Mesothelial cell of epicardium (in vitro differentiated cells): ENCODE measurements at places on chromosomes 11 and 22. TPM values are rescaled to one million over a fixed set of nuclear protein-coding genes. Genes with fewer than 3 reads are reported as not detected.

GRCh38 chr11:59212744-59213631 lies at the start of gene MPEG1:
Gene MPEG1, minus strand, starts transcription at chr11:59212927. Its CDS starts 62 bp downstream, at chr11:59212865.
- no peak within 1 kb of the TSS for H3K4me3 ChIP-seq
- H3K27me3 ChIP-seq = no peaks in the 10 kb centered on the region
- H3K36me3 ChIP-seq = no peaks in the 10 kb centered on the region
- H3K4me1 ChIP-seq = no peaks in the 10 kb centered on the region
- DNase-seq = no peak
- no peak within 1 kb of the TSS for H3K27ac ChIP-seq

GRCh38 chr11:95714843-95715776 lies 74.5 kb downstream of the FAM76B start:
- no peaks in the 10 kb centered on the region for H3K27me3 ChIP-seq
- no peak for DNase-seq
- H3K4me3 ChIP-seq = no peak overlapping the region
- no peak overlapping the region for H3K27ac ChIP-seq
- H3K4me1 ChIP-seq = peaks cover 9% of the 10 kb centered on the region

DNA sequence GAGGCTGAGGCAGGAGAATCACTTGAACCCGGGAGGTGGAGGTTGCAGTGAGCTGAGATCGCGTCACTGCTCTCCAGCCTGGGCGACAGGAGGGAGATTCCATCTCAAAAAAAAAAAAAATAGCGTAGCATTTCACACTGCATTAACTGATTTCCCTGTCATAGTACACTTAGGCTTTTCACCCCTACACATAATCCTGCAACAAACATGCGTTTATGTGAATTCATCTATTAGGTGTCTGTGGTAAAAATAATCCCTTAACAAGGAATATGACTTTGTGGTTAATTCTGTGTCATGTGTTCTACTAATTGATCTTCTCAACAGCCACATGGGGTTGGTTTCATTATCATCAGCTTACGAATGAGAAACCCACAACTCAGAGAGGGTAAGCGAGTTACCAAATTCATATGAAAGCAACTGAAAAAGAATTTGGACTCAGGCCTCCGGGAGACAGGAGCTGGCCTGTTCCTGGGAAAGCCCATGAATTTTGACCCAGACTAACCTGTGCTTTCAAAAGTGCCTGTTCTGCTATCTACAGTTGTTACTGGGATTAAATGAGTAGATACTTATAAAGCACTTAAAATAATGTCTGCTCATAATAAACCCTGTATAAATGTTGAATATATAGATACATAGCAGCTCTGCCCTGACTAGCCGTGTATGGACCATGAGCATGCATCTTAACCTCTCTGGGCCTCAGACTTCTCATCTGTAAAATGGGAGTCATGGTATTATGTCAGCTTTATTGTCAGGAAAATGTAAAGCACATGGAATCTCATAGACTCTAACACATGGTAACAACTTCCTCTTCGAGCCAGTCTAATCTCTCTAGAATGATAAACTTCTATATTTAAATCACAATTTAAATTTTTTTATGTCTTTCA lies 36.6 kb downstream of the KCNJ1 start:
- peaks cover under 1% of the 10 kb centered on the region for H3K4me1 ChIP-seq
- H3K4me3 ChIP-seq = no peak overlapping the region
- DNase-seq = no peak
- peaks cover 15% of the 10 kb centered on the region for H3K27me3 ChIP-seq
- H3K27ac ChIP-seq = no peak overlapping the region

CHRM1 gene
- 0.09 to 0.72 TPM (median 0.11 TPM) in 3 replicates for total RNA-seq

MRGPRX2 gene
- total RNA-seq = not detected in 3 replicates

DNA sequence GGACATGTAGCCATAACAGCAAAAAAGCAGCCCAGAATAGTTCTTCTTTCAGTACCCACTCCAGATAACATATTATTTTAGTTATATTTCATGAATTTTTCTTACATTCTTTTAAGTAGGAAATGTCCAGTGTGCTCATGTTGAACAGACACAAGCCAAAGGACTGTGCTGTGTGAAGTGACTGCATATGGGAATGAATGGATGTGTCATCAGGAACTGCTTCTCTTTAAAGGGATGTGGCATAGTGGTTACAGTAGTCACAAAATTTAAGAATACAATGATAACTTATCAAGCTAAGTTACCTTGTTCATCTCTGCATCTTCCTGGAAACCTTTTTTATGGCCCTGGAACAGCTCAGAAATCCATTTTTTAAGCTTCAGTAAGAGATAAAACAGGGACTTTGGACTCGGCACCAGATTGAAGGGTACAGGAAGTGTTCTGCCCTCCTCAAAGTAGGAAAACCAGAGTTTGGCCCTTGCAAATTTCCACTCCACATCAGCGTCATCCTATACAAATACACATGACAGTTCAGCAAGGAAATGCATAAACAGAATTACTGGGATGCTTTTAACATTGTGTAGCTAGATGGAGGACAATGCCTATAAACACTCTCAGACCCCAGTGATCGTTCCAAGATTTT lies 112.8 kb downstream of the TRPC6 start:
- DNase-seq = no peak
- no peaks in the 10 kb centered on the region for H3K27me3 ChIP-seq
- H3K4me1 ChIP-seq = peaks cover 14% of the 10 kb centered on the region
- no peak overlapping the region for H3K4me3 ChIP-seq
- H3K27ac ChIP-seq = peak overlapping the region; percentile 36

RHOD gene
- total RNA-seq = 19.1 to 20.7 TPM (median 19.5 TPM) in 3 replicates

GRCh38 chr11:3127706-3128355 lies 37.3 kb downstream of the OSBPL5 start:
- no peaks in the 10 kb centered on the region for H3K27me3 ChIP-seq
- peaks cover 4% of the 10 kb centered on the region for H3K36me3 ChIP-seq
- no peak overlapping the region for H3K4me3 ChIP-seq
- no peak overlapping the region for H3K27ac ChIP-seq

ELFN2 gene
- total RNA-seq = 4.1 to 4.2 TPM (median 4.1 TPM) in 3 replicates

SPTBN2 gene
- total RNA-seq = 62.0 to 63.4 TPM (median 62.4 TPM) in 3 replicates

DNA sequence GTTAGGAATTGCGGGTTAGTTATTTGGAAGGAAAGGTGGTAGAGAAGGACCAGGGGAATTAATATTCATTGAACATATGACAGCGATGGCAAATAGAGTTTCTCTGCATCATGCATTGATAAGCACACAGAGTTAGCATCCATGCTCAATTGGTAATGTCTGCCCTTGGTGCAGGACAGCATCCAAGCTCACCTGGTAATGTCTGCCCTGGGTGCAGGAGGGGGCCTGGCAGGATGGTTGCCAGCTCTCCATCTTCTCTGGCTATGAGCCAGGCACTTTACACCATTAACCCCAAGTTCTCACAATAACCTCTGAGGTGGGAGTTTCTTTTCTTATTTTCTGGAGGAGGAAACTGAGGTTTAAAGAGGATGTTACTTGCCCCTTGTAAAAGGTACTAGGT lies 50.4 kb upstream of the RBFOX2 start:
- peaks cover 4% of the 10 kb centered on the region for H3K4me1 ChIP-seq
- no peak for DNase-seq
- no peak overlapping the region for H3K4me3 ChIP-seq
- peaks cover 2% of the 10 kb centered on the region for H3K36me3 ChIP-seq
- no peak overlapping the region for H3K27ac ChIP-seq

RIMBP3C gene
- total RNA-seq = 0.31 to 0.71 TPM (median 0.38 TPM) in 3 replicates

GRCh38 chr11:47425611-47426010 lies 628 bp downstream of the PSMC3 start:
- peak overlapping the region; percentile 100 for H3K4me3 ChIP-seq
- peak overlapping the region; percentile 99 for H3K27ac ChIP-seq

DDX25 gene
- total RNA-seq = 0.98 to 1.7 TPM (median 1.1 TPM) in 3 replicates

DNA sequence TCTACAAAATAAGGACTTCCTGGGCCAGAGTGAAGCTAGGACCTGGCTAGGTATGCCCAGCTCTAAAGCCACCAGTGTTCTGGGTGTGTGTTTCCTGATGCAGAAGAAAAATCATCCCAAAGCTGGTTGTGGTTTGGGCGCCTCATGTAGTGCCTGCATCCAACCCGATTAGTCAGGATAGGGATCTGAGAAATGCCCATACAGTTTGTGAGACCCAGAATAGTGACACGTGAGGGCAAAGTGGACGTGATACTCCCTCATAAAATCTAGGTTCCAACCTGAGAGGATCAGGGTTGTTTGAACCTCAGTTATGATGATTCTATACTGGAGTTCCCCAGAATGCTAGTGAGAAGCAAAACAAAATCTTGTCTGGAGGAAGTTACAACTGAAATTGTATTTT lies 238.4 kb downstream of the TBC1D22A start:
- no peak overlapping the region for H3K4me3 ChIP-seq
- DNase-seq = no peak
- H3K4me1 ChIP-seq = no peaks in the 10 kb centered on the region
- H3K27ac ChIP-seq = no peak overlapping the region

DNA sequence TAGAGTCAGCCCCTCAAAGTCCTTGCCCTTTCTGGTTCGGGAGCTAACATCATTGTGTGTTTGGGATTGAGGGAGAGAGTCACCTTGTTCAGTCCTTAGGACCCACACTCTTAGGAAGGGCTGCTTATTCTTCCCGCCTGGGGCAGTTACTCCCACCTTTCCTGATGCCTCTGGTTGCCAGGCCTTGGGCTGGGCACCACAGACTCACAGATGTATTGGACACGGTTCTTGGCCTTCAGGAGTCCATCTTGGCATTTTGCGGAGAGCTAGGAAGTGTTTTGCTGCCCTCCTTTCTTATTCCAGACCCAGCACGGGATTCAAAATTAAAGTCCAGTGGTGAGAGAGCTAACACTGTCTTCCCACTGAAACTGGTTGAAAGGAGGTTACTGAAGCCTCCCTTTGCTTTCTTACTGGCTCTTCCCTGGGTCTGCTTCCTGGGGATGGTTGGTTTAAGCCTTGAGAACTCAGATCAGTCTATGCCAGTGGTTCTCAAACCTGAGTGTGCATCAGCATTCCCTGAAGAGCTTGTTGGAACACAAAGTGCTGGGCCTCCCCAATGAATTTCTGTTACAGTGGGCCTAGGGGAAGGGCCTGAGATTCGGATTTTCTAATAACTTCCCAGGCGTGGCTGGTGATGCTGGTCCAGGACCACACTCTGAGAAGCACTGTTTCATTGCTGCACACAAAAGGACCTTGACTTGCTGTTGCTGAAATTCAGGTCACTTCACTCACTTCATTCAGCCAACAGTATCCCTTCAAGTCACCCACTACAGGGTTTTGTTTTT lies 1.4 kb downstream of the OSBP2 start:
- peak overlapping the region; percentile 69 for H3K4me3 ChIP-seq
- peaks cover 8% of the 10 kb centered on the region for H3K27me3 ChIP-seq
- peak overlapping the region; percentile 71 for H3K27ac ChIP-seq
- H3K4me1 ChIP-seq = peaks cover 21% of the 10 kb centered on the region

DNA sequence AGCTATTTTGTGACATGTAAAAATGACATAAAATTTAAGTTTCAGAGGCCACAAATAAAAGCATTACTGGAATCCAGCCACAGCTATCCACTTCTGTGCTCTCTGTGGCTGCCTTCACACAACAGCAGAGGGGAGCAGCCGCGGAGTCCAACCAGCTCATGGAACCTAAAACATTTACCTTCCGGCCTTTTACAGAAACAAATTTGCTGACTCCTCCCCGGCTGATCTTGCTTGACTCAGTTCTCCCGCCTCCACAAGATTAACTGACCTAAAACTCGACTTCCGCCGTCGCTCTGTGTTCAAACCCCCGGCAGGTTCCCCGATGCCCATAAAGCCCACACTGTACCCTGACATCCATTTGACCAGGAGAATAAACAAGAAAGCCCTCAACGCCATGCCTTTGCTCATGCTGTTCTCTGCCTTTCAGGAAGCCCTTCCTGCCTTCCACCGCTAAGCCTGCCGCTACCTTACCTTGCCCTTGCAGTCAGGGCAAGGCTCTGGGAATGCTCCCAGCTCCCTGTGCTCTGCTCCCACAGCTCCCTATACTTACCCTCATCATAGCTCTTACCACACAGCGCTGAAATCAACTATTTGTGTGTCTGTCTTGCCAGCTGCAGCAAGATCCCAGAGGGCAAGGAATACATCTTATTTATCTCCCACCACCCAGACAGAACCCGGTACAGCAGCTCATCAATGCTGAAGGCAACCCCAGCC lies 35.4 kb downstream of the MICAL3 start:
- peaks cover 21% of the 10 kb centered on the region for H3K4me1 ChIP-seq
- H3K27ac ChIP-seq = peak overlapping the region; percentile 59
- no peaks in the 10 kb centered on the region for H3K36me3 ChIP-seq
- no peak for DNase-seq
- no peaks in the 10 kb centered on the region for H3K27me3 ChIP-seq

DNA sequence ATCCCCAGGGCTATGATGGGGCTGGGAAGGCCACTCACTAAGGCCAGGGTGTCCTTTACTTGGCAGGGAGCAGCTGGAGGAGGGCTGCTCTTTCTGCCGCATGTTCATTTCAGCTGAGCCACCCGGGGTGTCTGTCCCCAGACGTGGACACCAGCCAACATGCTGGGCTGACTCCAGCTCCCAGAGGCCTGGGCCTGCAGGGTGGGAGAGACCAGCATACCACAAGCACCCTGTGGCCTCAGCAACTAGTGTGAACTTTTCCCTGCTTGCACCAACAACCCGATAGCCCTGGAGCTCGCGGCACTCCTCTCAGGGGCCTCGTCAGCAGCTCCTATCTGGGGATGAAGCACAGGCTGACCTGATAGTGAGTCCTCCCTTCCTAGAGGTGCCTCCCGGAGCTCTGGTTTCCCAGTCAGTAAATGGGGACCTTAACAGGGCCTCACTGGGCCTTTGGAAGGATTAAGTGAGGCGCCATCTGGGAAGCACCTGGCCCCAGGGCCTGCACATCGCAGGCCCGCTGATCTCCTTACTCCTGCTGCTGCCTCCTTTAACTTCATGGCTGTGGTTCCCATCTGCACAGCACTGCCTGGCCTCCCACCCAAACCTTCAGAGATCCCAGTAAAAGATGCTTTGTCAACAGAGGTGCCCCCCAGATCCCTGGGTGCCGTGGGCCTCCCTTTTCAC lies 83.4 kb downstream of the GALNT18 start:
- no peak for DNase-seq
- no peak overlapping the region for H3K27ac ChIP-seq
- H3K27me3 ChIP-seq = no peaks in the 10 kb centered on the region
- no peak overlapping the region for H3K4me3 ChIP-seq
- H3K36me3 ChIP-seq = no peaks in the 10 kb centered on the region

GRCh38 chr11:76591416-76591815 lies 79.1 kb downstream of the LRRC32 start:
- H3K27me3 ChIP-seq = no peaks in the 10 kb centered on the region
- H3K36me3 ChIP-seq = peaks cover 2% of the 10 kb centered on the region
- no peaks in the 10 kb centered on the region for H3K4me1 ChIP-seq
- no peak for DNase-seq
- H3K4me3 ChIP-seq = no peak overlapping the region

GRCh38 chr11:134981835-134982234 lies 569.8 kb upstream of the B3GAT1 start:
- no peak for DNase-seq
- H3K27ac ChIP-seq = no peak overlapping the region
- H3K4me3 ChIP-seq = no peak overlapping the region
- H3K4me1 ChIP-seq = peaks cover 4% of the 10 kb centered on the region
- H3K36me3 ChIP-seq = no peaks in the 10 kb centered on the region
- H3K27me3 ChIP-seq = no peaks in the 10 kb centered on the region

GRCh38 chr22:25406510-25407210 lies 157.8 kb upstream of the GRK3 start:
- H3K4me3 ChIP-seq = peak overlapping the region; percentile 72
- no peaks in the 10 kb centered on the region for H3K36me3 ChIP-seq
- no peaks in the 10 kb centered on the region for H3K27me3 ChIP-seq
- peak overlapping the region; percentile 12 for H3K27ac ChIP-seq
- peaks cover 27% of the 10 kb centered on the region for H3K4me1 ChIP-seq
- DNase-seq = no peak
